CD4-positive, alpha-beta T cell treated with Interleukin-6 for 4 hours (primary cell): ENCODE measurements at places on chromosomes 6 and 20.

DNA sequence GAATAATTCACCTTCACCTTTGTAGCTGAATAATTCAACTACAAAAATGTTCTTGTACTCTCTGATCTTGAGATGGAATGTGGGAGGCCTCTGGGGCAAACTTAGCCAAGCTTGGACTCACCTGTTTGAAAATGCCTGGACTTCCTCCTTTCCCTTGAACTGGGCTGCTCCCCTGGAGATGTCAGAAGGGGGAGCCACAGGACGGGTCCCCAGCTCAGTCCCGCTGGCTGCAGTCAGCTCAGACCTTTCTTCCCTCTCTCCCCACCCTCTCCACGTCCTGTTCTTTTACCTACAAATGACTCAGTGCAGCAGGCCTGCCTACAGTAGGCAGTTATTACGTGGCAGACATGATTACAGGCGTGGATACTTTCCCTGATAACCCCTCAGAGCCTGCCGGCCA lies 131.5 kb upstream of the RALGAPA2 start:
- DNase-seq: no peak

- no peak for DNase-seq
Observed at GRCh38 chr20:59414936-59415623, 114.7 kb downstream of the EDN3 start.

DNA sequence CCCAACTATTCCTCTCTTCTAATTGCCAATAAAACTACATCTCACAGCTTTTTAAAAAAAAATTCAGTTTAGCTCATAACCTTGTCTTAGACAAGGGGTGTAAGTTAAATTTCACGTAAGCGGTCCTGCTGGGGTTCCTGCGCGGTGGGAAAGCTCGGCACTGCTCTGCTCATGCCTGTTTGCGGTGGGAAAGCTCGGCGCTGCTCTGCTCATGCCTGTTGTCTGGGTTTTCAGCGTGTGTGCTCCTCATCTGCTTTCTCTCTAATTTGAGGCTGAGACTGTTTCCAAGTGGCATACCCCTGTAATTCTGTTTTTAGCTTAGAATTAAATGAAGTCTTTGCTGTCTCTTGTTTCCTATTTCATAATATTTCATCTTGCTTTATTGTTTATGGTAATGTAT lies 18.6 kb downstream of the ARID1B start:
- DNase-seq: no peak

DNA sequence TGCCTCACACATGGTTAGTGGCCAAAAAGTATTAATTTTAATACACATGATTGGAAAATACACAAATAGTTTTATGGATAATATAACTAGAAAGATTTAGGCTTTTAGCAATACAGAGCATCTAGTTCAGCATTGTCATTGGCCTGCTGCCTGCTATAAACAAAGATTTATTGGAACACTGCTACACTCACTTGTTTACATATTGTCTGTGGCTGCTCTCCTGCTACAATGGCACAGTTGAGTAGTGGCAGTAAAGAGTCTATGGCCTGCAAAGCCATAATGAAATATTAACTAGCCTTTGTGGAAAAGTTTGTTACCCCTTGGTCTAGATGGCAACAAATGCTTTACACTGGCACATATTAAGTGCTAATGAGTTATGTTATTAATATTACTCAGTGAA lies 37.8 kb downstream of the ZNF451 start:
- no peak for DNase-seq

DNA sequence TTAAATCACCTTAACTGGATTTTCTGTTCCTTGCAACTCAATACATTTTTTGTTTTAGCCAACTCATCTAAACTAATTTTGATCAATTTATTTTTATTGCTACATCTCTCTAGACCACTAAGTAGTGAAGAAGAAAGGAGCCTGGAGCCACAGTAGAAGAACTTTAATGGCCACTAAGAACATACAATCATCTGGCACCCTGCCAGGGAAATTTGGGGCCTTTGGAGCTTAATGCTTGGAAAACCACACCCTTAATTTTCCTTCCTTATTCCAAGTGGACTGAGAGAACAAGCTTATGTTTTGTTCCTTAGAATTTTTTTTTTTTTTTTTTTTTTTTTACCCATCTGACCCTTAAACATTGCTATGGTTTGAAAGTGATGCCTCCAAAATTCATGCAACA lies 12.0 kb upstream of the GMDS start:
- DNase-seq: no peak

DNA sequence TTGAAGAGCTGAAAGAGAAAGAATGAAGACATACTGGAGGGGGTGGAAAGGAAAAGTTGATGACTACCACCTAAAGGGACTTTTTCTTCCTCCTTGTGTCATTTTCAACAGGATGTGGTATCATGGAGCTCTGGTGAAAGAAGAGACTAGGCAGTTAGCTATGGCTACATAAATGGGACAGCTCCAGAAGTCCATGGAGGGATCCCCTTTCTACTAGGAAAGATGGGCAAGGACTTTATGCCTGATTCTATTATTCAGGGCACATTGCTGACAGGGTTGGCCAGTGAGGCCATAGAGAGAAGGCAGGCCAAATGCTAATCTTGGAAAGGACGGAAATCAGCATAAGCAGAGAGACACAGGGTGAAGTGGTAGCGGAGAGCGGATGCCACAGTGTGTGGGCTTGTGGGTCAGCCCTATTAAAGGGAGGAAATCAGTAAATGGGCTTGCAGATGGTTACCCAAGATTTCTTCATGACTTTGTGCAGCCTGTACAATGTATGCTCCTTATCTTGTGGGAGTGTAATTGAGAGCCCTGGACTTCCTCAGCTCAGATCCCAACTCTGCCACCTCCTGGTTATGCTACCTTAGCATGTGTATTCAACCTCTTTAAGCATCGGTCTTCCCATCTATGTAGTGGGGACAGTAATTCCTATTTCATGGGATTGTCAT lies 77.4 kb upstream of the TMEM170B start:
- DNase-seq: no peak

GRCh38 chr20:11853359-11853758 lies 64.3 kb upstream of the BTBD3 start:
- DNase-seq: no peak
